H7 (cell line): ENCODE measurements at places on chromosomes 2 and 18. TPM values are rescaled to one million over a fixed set of nuclear protein-coding genes. Genes with fewer than 3 reads are reported as not detected.
A peak's percentile ranks its signal among the peaks of the same experiment; 100 is the strongest.

- DNase-seq = no peak
These were observed 40.0 kb downstream of the GKN2 start for GRCh38 chr2:68912732-68913131.

FLACC1 gene
- not detected in 2 replicates for total RNA-seq

GRCh38 chr2:119123389-119123788, 35.2 kb downstream of the C1QL2 start:
- DNase-seq = no peak

TMEM17 gene
- total RNA-seq = 1.1 and 1.7 TPM in 2 replicates

GRCh38 chr2:4693266-4693665, 989.9 kb downstream of the DCDC2C start:
- DNase-seq = no peak

DNA sequence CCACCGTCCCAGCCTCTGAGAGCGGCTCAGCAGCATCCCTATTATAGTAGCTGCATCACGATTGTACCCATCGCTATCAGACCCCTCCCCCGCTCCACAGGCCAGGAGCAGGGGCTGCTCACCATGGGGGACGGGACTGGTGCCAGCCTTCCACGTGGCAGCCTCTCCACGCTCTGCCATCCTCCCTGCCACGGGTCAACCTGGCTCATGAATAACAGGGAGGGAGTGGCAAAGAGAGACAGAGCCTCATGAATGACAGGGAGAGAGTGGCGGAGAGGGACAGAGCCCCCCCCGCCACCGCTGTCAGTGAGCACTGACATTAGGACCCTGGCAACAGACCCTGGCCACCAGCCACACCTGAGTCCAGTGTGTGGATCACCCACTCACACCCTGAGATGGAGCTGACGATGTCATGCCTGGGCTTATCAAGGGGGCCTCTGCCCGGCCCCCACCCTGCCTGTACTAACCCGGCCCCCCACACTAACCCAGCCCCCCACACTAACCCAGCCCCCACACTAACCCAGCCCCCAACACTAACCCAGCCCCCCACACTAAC, 16.9 kb downstream of the CROCC2 start:
- peak; percentile 67 for DNase-seq

- peak; percentile 61 for DNase-seq
These were observed 302.8 kb downstream of the NCKAP5 start for GRCh38 chr2:133265432-133265949.

- DNase-seq = no peak
These were observed 117.3 kb upstream of the TTC39C start for GRCh38 chr18:23897291-23897690.

DNA sequence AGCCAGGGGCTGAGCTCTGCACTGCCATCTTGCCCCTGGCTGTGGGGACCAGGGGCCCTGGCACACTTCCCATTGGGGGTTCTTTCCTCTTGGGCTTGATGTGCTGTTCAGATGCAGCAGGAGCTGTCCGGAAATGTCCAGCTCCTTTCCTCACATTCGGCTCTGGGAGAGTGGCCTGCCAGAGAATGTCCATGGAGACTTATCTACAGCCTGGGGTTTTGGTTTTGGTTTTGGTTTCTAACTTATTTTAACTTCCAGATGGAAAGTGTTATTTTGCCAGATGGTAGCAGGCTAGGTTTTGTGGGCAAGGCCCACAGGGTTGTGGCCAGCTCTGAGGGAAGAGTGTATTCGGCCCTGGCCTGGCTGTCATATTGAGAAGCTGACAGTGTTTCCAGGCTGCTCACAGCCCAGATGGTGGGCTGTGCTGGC, 177.3 kb downstream of the ANKRD30B start:
- no peak for DNase-seq

DNA sequence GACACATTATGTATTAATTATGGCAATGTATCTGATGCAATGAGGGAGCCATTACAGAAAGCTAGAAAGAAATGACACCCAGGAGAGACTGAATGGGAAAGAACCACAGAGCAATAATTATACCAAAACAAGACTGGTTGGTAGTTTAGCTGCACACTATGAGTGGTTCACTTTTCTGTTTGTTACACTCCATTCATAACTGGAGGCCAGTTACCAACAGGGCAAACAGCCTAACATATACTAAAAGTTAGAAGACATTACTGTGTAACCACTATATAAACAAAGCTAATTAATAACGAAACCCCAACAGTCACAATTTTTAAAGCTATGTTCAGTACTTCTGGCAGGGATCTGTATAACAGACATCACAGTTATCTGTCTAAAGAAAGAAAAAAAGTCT, 49.4 kb downstream of the NBAS start:
- no peak for DNase-seq

IHH gene
- 1.1 TPM in 2 replicates for total RNA-seq
